Activated CD4-positive, alpha-beta T cell treated with anti-CD3 and anti-CD28 coated beads, Interleukin-2, Interleukin-4, amounts not matched to agents 100 ng/mL and 50 ng/mL, durations not matched to agents 16 hours and 8 hours (primary cell): ENCODE measurements at places on chromosomes 16 and 17.

GRCh38 chr16:4042581-4042980 lies 73.7 kb downstream of the ADCY9 start:
- no peak for DNase-seq

DNA sequence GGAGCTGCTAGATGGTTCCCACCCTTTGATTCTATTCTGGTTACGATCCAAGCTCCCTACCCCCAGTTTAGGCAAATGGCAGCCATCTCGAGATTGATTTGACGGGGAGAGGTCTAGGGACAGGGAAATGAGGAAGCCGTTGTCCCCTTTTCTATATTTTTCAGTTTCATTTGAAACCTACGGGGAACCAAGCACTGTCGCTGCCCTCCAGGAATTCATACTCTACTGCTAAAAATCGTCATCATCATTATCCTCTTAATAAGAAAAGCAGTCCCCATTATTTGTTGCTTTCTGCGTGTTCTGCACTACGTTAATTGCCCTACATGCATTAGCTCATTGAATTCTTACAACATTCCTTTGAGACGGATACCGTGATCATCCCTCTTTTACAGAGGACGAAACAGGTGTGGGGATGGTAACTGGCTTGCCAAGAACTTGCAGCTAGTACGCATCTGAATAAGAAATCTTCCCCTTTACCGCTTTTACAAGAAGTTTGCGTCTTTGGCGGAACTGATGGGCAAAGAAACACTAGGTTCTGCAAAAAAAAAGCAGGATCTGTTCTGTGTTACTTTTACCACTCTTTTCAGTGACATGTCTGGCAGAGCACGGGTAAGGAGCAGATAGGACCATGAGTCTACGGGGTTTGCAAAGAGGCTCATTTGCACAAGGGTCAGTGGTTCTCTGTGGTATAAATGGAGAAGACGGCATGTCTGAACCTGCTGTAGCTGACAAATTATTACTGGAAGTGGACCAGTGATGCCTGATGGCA lies 1.1 kb downstream of the CCP110 start:
- no peak for DNase-seq

DNA sequence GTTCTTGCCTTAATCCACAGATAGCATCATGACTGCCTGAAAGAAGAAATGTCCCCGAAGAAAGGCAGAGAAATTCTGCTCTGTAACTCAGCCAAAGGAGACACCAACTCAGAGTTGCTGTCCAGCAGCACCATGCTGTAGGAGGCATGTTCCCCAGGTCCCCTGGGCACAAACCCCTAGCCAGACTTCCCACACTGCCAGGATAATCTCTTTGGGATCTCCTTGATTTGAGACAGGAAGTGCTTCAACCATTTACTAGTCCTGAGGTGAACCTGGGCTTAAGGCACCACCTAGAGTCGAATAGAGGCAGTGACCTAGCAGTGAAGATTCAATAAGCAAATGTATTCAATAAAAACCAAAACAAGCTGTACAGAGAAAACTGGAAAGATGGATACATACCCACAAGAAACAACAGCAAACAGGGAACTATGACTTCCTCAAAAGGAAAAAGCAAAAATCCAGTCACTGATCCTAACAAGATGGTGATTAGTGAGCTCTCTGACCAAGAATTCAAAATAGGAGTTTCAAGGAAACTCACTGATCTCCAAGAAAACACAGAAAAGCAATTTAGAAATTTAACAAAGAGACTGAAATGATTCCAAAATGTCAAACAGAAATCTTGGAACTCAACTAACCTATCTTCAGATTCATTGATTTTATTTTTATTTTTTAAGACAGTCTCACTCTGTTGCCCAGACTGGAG lies 5.7 kb downstream of the OR4D2 start:
- DNase-seq: peak; percentile 44

DNA sequence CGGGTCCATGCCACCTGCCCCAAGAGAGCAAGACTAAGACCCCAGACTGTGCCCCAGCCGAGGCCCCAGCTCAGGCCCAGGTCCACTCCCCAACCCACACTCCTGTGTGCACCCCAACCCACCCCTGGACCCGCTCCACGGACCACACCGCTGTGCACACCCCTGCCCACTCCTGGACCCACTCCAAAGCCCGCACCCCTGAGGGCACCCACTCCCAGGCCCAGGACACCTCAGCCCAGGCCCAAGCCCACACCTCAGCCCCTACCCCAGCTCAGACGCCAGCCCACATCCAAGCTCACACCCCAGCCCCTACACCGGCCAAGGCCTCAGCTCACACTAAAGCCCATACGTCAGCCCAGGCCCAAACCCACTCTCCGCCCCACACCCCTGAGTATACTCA lies 1.1 kb downstream of the SPEM3 start:
- no peak for DNase-seq

- no peak for DNase-seq
These were observed 7.7 kb upstream of the PCTP start for GRCh38 chr17:55743103-55743679.

DNA sequence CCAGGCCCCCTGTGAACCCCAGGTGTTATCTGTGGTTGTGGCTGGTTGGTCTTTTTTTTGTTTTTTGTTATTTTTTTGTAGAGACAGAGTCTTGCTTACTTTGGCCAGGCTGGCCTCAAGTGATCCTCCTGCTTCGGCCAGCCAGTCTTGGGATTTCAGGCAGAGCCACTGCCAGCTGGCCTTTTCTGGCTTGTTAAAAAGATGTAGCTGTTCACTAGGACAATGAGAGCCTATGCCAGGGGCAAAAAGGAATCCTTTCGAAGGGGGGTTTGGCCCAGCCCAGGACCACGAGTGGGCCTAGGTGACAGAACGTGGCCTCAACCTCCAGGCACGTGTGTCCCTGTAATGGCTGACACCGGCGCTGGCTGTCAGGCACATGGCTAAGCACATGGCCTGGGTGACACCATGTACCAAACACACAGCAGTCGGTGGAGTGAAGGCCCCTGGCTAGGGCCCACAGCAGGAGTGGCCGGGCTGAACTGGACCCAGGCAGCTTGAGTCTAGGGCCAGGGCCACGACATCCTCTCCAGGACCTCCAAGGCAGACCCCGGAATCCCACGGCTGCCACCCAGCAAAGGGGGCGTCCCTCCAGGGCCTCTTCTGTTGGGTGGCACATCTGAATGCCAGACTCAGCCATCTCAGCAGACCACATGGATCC lies 6.9 kb upstream of the SLC38A8 start:
- no peak for DNase-seq

- peak; percentile 70 for DNase-seq
These were observed 64.6 kb downstream of the CDK5R1 start for GRCh38 chr17:32551186-32551955.

- no peak for DNase-seq
These were observed 658 bp upstream of the ZNF771 start for GRCh38 chr16:30406795-30407101.

- peak; percentile 65 for DNase-seq
These were observed 28.1 kb upstream of the NOL11 start for GRCh38 chr17:67689534-67690177.

- DNase-seq: no peak
These were observed 46.1 kb upstream of the MTMR4 start for GRCh38 chr17:58560511-58560910.

DNA sequence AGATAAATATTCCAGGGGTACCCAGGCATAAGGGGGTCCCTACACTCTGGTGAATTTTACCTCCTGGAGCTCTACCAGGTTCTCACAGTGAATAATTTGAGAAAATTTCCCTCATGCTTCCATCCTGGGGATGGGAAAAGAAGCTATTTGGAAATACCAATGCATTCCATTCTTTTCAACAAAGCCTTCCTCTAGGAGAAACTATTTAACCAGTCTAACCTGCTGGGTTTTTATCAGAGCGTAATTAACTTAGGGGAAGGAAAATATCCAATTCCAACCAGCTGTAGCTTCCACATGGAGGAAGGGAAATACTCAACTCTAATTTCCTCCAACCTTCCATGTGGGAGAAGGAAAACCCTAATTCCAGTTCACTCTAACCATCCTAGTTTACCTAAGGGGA lies 17.0 kb downstream of the MFSD6L start:
- DNase-seq: no peak

- DNase-seq: peak; percentile 96
These were observed at the start of the genes KIAA0753 and TXNDC17 for GRCh38 chr17:6640536-6641246. Gene KIAA0753, minus strand, starts transcription at chr17:6640711. Its CDS starts 5,608 bp downstream, at chr17:6635103. Gene TXNDC17, plus strand, starts transcription at chr17:6641060. Its CDS starts 23 bp downstream, at chr17:6641083.

DNA sequence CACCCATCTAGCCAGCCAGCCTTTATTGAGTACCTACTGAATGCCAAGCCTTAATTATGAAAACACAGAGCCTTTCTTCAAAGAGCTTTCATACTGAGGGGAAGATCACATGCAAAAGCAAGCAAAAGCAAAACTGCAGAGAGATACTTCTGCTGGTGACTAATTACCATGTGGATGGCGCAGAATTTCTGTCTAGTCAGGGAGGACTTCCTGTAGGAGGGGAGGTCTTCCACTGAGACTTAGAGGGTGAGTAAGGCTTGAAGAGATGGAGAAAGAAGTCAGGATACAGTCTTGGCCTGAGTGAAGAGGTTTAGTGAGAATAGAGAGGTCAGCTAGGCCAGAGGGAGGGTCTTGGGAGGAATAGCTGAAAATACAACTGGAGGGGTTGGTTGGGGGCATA lies 53.9 kb upstream of the CCL2 start:
- DNase-seq: peak; percentile 63

GRCh38 chr17:39949028-39949427 lies 13.8 kb upstream of the GSDMA start:
- DNase-seq: no peak

- no peak for DNase-seq
These were observed 1.1 kb downstream of the MC1R start for GRCh38 chr16:89919535-89920406.
